ENCODE measurements at places on chromosomes 2 and 18.

- DNase-seq = peak; percentile 30
Observed at GRCh38 chr2:221482666-221483455, 89.2 kb downstream of the EPHA4 start.

DNA sequence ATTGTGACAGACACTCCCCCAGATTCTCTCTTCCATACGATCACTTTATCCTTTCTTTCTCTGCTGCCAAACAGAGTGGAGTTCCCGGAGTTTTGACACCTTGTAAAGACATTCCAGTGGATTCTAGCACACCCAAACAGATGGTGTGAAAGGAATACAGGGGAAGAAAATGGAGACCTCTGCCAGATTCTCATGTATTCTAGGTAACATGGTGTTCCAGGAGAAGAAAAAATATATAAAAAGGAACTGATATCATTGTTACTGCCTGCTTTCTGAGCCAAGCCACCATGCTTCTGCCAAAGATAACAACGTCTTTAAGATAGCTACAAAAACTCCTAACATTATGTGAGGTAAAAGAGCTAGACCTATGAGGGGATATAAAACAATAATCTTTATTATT, 136.5 kb downstream of the TXNL1 start:
- DNase-seq = no peak

DNA sequence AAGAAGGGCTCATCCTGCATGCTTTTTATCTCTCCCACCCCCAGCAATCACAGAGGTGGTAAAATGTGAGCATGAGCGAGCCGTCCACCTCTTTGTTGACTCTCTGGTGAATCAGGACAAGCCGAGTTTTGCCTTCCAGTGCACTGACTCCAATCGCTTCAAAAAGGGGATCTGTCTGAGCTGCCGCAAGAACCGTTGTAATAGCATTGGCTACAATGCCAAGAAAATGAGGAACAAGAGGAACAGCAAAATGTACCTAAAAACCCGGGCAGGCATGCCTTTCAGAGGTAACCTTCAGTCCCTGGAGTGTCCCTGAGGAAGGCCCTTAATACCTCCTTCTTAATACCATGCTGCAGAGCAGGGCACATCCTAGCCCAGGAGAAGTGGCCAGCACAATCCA, 19.5 kb downstream of the LIPG start:
- DNase-seq = no peak

DNA sequence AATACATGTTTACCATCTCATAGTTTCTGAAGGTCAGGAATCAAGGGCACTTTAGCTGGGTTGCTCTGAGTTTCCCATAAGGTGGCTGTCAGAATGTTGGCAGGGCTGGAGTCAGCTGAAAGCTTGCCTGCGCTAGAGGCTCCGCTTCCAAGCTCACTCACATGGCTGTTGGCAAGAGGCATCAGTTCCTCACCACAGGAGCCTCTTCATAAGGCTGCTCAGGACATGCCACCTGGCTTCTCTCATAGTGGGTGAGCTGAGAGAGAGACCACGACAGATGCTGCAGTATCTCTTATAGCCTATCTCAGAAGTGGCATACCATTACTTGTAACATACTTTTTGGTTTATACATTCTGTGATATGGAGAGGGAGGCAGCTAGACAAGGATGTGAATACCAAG, 7.2 kb downstream of the HADHB start:
- DNase-seq = peak; percentile 47

GRCh38 chr2:196288006-196288538, 116.7 kb upstream of the STK17B start:
- no peak for DNase-seq

DNA sequence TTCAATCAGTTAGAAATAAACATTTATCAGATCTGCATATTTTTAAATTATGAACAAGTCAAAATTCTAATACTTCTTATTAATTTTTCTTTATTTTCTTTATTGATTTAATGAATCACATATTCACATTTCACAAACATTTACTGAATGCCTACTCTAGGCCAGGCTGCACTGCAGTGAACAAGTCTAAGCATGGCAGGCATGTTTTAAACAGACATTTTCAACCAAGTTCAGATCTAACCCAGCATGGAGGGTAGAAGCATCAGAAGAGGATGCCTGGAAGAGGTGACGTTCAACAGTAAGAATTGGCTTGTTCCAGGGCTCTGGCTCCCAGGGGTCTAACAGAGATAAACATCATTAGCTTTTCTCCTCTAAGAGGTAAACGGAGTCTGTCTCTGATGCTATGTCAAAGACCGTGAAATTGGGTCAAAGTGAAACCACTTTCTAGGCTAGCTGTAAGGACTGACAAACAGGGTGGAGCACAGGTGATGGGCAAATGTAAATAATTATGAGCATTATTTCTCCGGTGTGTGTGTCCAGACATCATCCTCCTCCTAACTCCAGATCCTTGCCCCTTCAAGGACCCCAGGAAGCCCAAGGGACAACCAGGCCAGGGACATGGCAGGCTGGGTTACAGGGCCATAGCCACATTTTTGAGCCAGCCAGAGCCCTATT, 50.6 kb downstream of the UNC50 start:
- no peak for DNase-seq

- peak; percentile 72 for DNase-seq
Observed at GRCh38 chr2:239264838-239265651, 135.8 kb downstream of the HDAC4 start.

GRCh38 chr2:182006595-182007341, 21.1 kb downstream of the PPP1R1C start:
- no peak for DNase-seq

GRCh38 chr2:118846953-118847761, at the start of gene EN1:
EN1 (minus strand) TSS chr2:118847648; CDS start chr2:118847167, 481 bp downstream.
- peak; percentile 60 for DNase-seq

DNA sequence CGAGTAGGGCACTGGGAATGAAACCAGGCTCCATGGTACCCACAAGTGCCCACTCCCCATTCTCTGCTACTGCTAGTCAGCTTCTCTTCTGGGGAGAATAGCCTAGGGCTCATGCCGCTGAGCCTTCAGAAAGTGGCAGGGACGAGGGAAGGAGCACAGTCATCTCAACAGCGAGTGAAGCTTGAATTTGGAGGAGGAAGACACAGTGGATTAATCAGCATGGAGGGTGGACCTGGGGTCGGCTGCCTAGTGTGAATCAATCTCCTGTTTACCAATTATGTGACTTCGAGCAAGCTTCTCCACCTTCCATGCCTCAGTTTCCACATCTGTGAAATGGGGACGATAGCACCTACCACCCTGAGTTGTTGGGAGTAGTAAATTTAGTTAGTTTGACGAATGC, 157.0 kb downstream of the SEPTIN10 start:
- no peak for DNase-seq

GRCh38 chr18:49214058-49214457, 246.4 kb downstream of the DYM start:
- no peak for DNase-seq

DNA sequence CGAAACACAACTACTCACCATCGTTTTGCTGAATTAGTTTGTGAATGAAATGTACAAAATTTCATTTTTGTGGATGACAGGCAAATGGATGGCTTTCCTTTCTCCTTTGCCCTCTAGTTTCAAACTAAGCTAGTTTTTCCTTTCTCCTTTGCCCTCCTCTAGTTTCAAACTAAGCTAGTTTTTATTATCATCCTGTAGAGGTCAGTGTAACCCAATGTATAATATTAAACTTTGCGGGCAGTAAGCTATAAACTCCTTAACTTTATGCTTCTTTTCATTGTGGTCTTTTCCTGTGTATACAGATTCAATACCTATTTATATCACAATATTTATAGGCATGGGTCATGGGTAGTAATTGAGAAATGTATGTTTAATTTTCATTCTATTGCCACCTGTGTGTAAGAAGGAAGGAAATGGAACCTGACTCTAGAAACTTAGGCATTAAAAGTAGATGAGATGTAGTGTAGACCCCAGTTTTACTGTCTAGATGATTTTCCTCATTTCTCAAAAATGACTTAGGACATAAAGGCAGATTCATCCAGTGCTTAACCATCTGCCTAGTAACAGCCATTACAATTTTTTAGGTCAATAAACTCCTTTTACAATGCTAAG, 58.1 kb downstream of the MAP3K19 start:
- DNase-seq = peak; percentile 41

GRCh38 chr18:32420084-32420750, 50.5 kb downstream of the GAREM1 start:
- peak; percentile 54 for DNase-seq

DNA sequence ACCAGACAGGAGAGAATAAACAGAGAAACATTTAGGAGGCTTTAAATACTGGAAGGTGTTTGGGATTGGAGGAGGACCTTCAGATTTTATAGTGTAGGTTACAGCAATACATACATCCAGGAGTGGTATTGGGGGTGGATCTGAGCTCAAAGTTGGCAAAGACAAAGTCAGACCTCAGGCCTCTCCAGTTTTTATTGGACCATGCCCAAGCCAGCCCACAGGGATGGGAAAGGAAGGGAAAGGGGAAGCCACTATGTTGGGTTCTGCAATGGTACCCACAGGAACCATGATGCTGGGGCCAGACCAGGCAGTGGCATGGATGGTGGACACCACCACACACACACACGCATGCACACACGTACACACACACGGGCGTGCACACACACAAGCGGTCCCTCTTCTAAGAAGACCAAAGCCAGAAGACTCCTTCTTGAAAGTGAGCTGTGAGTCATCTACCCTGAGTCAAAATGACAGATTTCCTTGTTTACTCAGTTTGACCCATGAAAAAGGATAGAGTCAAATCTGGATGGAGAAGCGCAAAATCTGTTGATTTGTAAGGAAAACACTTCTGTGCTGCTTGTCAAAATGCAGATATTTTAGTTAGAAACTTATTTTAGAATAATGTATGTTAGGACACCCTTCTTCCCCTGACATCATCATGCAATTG, 87.9 kb downstream of the TRABD2A start:
- DNase-seq = no peak

DNA sequence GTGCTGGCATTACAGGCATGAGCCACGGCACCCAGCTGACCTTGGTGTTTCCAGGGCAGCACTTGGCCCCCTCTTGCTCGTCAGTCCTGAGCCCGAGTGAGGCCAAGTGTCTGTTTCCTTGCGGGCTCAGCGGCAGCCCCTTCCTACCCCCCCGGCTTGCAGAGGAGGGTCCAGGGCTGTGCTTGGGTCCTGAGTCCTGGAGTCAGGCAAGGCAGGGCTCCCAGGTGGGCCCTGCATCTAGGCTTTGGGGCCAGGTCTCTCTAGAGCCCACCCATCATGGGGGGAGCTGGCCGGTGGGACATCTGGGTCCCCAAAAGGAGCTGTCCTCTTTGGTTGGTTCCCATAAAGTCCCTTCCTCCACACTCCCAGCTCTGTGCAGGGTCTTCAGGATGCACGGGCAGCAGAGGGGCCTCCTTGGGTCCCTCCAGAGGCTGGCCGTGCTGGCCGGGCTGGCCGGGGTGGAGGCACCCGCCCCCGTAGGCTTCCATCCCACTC, 63.7 kb upstream of the HPCAL1 start:
- DNase-seq = no peak

- DNase-seq = peak; percentile 37
Observed at GRCh38 chr2:86301009-86301408, 36.4 kb downstream of the REEP1 start.

DNA sequence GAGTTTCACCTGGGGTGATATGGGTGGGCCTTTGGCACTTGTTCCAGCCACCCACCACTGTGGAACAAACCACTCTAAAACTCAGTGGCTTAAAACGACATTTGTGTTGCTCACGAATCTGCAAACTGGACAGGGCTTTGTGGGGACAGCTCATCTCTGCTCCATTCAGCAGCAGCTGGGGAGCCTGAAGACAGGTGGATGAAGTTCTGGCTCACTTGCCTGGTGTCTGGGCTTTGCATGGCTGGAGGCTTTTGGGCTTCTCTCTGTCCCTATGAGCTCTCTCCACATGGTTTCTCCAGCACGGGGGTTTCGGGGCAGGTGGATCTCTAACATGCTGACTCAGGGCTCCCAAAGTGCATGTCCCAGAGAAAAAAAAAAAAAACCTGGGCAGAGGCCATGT, 93.0 kb upstream of the GLI2 start:
- DNase-seq = no peak

GRCh38 chr18:3771121-3771971, 321.4 kb downstream of the TGIF1 start:
- DNase-seq = peak; percentile 88

GRCh38 chr2:9552219-9553178, 3.1 kb downstream of the ADAM17 start:
- DNase-seq = peak; percentile 41

DNA sequence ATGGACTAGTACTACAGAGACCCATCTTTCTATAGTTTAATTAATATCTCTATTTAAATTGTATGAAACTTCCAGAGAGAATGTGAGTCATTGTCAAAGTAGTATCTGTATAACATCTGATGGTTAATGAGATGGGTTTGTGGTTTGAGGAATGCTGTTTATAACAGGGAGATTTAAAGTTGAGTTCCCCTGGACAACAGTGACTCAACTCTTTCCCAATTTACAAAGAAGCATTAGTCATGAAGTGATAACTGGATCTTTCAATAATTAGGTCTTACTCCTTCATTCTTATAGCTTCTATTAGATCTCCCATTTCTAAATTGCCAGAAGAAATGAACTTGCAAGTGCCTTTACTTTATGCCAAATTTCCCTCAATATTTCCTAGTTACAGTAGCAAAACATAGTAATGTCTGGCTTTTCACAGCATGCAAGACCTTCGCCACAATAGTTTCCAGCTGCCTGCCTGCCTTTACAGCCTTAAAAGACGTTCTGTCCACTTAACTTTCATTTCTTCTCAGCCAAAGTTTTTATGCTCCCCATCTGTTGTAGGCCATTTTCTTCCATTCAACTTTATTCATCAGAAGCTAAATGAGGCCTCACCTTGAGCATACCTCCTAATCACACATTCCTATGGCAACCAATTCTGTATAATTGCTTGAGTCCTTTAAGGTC, 47.7 kb upstream of the WDR75 start:
- peak; percentile 92 for DNase-seq

- no peak for DNase-seq
Observed at GRCh38 chr18:49795612-49796552, 17.5 kb downstream of the ACAA2 start.

- DNase-seq = no peak
Observed at GRCh38 chr2:39779927-39780326, 869 bp upstream of the THUMPD2 start.

DNA sequence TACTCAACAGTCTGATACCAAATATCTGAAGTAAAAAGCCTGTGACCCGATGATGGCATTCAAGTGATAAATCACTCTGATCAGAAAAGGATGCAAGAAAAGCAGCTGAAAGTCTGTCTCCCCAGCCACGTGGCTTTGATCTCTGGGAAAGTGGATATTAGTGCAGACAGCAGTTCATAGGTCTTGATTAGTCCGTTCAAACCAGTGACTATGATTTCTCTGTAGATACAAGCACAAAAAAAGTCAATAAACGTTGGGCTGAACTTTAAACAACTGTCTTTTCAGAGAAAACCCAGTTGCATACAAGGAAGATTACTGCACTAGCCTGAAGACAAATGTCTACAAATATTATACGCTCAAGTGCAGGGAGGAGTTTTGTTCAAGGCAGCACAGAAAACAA, 107.7 kb upstream of the CDC42EP3 start:
- DNase-seq = no peak

- DNase-seq = no peak
Observed at GRCh38 chr2:155715705-155716104, 616.8 kb downstream of the NR4A2 start.

DNA sequence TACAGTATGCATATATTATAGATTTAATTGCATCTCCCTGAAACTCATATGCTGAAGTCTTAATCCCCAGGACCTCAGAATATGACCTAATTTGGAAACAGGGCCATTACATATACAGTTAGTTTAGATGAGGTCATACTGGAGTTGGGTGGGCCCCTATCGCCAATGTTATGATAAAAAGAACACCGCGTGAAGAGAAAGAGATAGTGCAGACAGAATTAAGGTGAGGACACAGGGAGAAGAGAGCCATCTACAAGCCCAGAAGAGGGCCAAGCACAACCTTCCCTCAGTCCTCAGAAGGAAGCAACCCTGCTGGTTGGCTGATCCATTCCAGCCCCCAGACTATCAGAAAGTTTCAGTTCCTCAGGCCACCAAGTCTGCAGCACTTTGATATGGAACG, 311.9 kb upstream of the RAB6C start:
- no peak for DNase-seq
